ENCODE measurements at places on chromosomes 7 and 10.

- DNase-seq, result peak; percentile 32
- peak overlapping the region; percentile 80 for H3K27ac ChIP-seq
- H3K36me3 ChIP-seq, result no peaks in the 10 kb centered on the region
Observed at GRCh38 chr10:103745341-103746247, 109.8 kb downstream of the SH3PXD2A start.

- peak overlapping the region; percentile 68 for H3K4me3 ChIP-seq
- DNase-seq, result no peak
- no peak overlapping the region for H3K27ac ChIP-seq
- no peaks in the 10 kb centered on the region for H3K36me3 ChIP-seq
- H3K4me1 ChIP-seq, result no peaks in the 10 kb centered on the region
Observed at GRCh38 chr7:44145969-44146911, 5.1 kb upstream of the MYL7 start.

DNA sequence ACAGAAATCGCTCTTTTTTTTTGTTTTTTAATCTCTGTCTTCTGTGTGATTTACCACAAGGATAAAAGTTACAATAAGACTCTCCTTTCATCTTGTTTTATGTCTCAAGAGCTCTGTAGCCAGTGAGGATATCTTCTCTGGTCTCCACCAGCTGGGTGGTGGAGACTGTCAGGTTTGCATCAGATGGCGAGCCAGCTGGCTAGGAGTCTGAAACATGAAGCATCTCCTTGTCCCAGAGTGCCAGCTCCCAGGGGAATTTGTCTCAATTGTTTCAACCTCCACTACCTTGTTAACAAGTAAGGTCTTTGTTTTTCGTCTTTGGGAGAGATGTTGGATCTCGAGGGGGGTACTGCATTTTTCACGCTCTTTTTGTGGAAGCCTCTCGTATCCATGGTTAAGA, 47.3 kb downstream of the FRMPD2 start:
- H3K4me1 ChIP-seq, result no peaks in the 10 kb centered on the region
- H3K36me3 ChIP-seq, result no peaks in the 10 kb centered on the region
- no peak for DNase-seq
- H3K27me3 ChIP-seq, result no peaks in the 10 kb centered on the region
- H3K4me3 ChIP-seq, result no peak overlapping the region

DNA sequence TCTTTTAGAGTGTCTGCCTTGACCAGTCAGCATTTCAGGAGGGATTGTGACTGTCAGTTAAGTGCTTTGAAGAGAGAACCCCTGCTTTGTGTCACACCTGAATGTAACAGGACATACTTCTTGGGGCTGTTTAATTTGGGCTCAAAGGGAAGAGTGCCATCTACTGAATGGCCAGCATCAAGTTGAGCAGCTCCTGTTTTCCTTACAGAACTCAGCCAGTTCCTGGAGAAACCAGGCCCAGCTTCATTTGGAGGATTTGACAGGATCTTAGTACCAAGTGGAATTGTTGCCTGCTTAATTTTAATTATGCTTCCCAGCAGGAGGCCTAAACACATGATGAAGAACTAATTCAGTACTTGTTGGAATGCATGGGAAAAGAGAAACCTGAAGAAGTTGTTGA, 8.3 kb downstream of the ADD3 start:
- no peaks in the 10 kb centered on the region for H3K27me3 ChIP-seq
- DNase-seq, result no peak
- no peaks in the 10 kb centered on the region for H3K36me3 ChIP-seq
- no peak overlapping the region for H3K4me3 ChIP-seq
- H3K4me1 ChIP-seq, result peaks cover 8% of the 10 kb centered on the region

DNA sequence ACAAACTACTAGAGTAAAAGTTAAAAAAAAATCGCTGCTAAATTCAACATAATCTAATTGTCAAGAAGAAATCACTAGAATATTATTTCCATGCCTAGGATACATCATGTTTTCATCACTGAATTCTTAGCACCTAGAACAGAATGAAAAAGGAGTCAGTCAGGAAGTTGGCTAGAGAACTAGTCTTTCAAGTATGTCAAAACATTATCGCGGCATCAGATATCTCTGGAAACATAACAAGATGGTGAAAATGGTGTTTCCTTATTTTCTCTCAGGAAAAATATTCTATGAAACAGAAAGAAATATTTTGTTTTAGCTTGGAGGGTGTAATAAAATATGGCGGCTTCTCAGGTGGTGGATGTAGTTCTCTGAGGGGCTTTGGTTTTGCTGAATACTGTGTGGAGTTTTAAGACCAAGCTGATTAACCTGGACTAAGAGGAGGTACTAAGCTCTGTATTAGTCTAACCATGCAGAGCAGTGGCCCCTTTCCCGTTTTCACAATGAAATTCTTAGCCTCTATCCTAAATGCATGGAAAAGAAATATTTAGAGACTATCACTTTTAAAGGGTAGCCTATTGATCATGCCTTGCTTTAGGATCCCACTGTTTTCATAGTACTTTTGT, 205.6 kb downstream of the MDFIC start:
- H3K4me1 ChIP-seq, result no peaks in the 10 kb centered on the region
- no peaks in the 10 kb centered on the region for H3K36me3 ChIP-seq
- H3K27ac ChIP-seq, result no peak overlapping the region
- no peak for DNase-seq

All from breast epithelium (tissue), 4 donors.